ENCODE measurements at places on chromosomes 13 and 19.
A peak's percentile ranks its signal among the peaks of the same experiment; 100 is the strongest.

GRCh38 chr19:11944656-11945055 lies 19.7 kb downstream of the ZNF700 start:
- no peak for DNase-seq

GRCh38 chr13:77832339-77833100 lies 86.1 kb downstream of the EDNRB start:
- DNase-seq, result no peak

GRCh38 chr19:5991244-5991838 lies 13.4 kb upstream of the RANBP3 start:
- DNase-seq, result no peak

- DNase-seq, result peak; percentile 42
Measured at GRCh38 chr19:42092350-42092749, 16.4 kb downstream of the ZNF574 start.

- DNase-seq, result peak; percentile 39
Measured at GRCh38 chr19:48490981-48491792, 20.4 kb downstream of the LMTK3 start.

DNA sequence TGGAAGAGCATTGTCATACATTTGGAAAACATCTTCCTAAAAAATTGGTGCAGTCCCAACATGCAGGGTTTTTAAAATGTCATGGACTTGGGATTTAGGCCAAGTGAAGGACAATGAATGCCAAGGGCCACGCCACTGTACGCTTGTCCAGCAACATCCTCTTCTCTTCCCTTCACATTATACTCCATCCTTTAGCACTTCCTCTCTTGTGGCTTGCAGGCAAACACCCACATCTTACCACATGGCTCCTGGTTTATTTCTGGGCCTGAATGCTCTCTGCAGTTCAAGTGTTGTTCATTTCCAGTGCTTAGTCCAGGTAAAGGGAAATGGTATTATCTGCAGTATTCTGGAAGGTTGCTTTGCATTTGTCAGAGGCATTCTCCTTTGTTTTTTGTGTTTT lies 45.0 kb downstream of the CBY2 start:
- no peak for DNase-seq

DNA sequence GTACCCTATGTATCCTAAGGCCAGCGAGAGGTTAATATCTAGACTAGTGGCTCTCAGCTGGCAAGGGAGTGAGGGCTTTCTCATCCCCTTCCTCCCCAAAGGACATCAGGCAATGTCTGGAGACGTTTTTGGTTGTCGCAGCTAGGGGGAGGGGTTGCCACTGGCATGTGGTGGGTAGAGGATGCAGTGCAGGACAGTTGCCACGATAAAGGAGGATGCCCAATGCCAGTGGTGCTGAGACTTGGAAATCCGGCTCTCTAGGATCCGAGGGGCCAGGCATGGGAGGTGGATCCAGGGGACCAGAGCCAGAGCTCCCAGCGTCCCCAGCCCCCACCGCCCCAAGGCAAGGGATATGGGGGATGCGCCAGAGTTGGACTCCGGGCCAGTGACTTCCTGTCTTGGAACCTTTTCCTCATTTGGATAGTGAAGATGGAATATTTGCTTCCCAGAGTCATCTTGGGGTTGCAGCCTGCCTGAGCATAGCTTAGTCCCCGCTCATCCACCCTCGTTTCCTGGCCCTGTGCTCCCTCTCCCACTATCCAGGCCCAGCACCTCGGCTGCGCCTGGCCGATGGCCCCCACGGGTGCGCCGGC lies 4.9 kb downstream of the SSC5D start:
- no peak for DNase-seq

- DNase-seq, result no peak
Measured at GRCh38 chr13:29737061-29737460, 113.4 kb downstream of the UBL3 start.

DNA sequence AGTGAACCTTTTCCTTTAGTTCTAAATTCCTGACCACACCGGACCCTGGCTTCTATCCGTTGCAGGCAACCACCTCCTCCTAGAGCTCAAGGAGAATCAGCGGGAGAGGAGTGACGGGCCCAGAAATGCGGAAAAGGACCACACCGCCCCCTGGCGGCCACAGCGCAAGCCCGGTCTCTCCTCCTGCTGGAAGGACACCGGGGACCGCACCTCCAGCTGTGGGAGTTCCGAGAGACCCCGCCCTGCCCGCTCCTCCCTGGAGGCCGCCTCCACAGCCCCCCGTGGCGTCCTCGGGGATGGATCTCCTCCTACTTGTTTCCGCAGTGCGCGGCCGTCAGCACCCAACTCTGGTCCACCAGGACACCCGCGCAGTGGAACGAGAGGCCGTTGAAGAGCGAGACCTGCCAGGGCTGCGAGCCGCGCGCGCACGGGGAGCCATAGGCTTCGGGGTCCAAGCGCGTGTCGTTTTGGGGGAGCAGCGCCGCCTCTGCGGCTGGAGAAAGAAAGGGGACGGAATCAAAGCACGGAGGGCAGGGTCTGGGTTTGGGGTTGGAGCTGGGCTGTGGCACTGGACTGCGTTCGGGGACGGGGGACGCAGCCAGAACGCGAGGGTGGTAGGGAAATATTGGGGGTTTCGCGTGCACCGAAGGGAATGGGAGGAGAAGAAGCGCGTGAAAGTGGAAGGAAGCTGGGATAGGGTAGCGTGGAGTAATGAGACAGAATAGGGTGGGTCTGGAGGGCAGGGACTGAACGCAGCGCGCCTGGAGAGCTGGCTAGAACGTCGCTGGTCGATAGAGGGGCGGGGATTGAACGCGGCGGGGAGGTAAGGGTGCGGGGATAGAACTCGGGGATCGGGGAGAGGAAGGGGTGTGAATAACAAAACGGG lies 2.5 kb downstream of the KLK10 start:
- peak; percentile 57 for DNase-seq

DNA sequence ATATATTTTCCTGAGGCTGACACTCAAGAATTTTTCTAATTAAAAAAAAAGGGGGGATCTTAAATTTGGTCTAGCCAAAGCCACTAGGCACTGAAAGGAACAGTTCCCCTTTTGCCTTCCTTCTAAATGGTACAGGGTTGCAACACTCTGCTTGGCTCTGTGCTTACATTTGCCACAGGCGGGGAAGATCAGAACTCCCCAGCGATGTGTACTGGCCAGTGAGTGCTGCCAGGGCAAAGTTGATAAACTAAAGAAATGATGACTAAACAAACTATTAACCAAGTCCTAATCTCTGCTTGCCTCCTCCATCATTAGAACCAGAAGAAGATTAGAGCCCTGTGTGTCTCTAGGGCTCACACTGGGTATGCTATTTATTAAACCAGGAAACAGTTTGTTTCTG lies 75.3 kb upstream of the SCEL start:
- no peak for DNase-seq

DNA sequence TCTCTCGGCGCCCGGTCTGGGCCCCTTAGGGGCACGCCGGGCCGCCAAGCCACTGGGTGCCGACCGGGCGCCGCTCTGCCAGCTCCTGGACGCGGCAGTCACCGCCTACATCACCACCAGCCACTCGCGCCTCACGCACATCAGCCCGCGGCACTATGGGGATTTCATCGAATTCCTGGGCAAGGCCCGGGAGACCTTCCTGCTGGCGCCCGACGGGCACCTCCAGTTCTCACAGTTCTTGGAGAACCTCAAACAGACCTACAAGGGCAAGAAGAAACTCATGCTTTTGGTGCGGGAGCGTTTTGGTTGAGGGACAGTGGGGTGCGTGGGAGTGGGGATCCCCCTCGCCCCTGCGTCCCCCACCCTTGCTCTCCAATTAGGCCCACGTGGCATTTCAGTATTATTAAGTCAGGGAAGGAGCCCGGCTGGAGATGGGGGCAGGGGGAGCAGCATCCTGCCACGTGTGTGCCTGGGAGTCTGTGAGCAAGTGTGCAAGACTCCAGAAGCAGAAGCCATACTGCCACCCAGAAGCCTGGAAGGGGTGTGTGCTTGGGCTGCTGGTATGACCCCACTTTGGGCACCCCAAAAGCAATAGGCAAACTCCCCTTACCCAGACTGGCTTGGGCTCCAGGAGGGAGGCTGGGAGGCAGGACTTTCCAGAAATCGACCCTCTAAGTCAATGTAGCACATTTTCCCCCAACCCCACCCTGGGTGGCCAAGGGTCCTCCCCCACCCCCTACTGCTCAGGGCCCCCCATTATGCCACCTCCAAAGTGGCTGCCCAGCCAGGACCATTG lies 35.7 kb downstream of the ZSWIM4 start:
- DNase-seq, result no peak

DNA sequence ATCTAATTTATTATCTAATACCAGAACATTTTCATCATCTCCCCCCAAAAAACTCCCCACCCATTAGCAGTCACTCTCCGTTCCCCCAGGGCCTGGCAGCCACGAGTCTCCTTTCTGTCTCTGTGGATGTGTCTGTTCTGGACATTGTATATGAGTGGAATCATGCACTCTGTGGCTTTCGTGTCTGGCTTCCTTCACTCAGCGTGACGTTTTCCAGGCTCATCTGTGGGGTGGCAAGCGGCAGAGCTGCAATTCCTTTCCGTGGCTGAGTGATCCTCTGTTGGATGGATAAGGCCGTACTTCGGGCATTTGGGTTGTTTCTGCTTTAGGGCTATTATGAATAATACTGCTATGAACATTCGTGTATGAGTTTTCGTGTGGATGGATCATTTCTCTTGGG lies 3.1 kb downstream of the AP2S1 start:
- DNase-seq, result no peak

GRCh38 chr19:47765523-47766358 lies 12.8 kb upstream of the SELENOW start:
- DNase-seq, result peak; percentile 44

DNA sequence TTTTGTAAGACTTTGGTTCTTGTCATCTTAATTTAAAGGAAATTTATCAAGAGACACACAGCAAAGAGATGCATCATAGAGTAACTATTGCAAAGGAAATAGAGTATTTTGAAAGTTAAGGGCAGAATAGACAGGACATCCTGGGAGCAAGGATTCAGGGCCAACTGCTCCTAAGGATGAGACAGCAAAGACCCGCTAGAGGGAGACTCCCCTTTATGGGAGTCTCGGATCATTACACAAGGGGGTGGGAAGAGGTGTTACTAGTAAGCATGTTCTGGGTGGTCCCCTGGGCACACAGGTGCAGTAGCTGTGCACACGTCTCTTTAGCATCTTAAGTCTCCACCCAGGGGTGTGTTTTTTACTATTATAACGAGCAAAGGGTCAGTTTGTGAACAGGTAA lies 9.6 kb downstream of the ZSCAN5C start:
- DNase-seq, result no peak

GRCh38 chr13:79692846-79693245 lies 211.9 kb downstream of the NDFIP2 start:
- DNase-seq, result no peak

DNA sequence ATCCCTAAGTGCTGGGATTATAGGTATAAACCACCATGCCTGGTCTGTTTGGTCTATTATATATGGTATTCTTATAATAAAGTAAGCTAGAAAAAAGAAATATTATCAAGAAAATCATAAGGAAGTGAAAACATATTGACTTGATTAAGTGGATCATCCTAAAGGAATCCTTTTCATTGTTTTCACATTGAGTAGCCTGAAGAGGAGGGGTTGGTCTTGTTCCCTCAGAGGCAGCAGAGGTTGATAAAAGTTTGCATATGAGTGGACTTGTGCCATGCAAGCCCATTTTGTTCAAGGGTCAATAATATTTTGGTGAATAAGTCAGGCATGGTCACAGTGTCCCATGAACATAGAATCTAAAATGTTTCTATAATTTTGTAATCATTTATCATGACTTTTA lies 52.7 kb downstream of the ZNF627 start:
- no peak for DNase-seq

- peak; percentile 53 for DNase-seq
Measured at GRCh38 chr13:75876142-75877050, 240.3 kb downstream of the LMO7 start.

GRCh38 chr19:15197275-15197941 lies 3.4 kb downstream of the NOTCH3 start:
- DNase-seq, result no peak

- no peak for DNase-seq
Measured at GRCh38 chr13:108948251-108948671, 318.9 kb downstream of the MYO16 start.

DNA sequence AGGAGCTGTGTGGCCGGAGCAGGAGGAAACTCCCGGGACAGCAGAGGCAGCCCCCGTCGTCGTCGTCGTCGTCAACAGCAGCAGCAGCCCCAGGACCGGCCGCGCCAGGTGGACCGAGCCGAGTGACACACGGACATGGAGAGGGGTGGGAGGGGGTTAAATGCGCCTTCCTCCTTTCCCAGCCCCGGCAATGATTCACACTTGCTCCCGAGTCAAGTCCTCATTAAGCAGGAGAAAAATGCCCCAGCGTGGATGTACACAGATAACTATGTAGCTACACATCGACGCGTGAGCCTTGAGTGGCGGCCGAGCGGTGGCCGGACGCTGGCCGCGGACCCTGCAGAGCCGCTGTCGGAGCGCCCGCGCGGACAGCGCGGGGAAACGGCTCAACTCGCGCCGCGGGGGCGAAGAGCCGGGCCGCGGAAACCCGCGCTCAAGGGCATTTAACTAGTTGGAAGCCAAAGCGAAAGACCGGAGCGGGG lies 645 bp downstream of the UBL3 start:
- peak; percentile 33 for DNase-seq

- peak; percentile 35 for DNase-seq
Measured at GRCh38 chr13:98447881-98448641, 128.8 kb downstream of the STK24 start.

DNA sequence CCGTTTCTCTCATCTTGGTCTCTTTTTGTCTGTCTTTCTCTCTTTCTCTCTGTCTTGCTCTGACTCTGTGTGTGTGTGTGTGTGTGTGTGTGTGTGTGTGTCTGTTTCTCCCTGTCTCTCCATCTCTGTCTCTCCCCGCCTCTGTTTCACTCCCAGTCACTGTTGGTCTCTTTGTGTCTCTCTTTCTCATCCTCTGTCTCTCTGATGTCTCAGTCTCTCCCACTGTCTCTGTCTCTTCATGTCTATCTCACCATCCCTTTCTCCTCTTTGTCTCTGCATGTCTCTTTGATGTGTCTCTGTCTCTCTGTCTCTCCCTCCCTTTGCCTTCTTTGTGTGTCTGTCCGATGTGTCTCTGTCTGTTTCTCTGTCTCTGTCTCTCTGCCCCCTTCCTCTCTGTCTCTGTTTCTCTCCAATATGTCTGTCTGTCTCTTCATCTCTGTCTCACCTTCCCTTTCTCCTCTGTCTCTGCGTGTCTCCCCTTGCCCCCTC lies 2.5 kb downstream of the NFIC start:
- no peak for DNase-seq

DNA sequence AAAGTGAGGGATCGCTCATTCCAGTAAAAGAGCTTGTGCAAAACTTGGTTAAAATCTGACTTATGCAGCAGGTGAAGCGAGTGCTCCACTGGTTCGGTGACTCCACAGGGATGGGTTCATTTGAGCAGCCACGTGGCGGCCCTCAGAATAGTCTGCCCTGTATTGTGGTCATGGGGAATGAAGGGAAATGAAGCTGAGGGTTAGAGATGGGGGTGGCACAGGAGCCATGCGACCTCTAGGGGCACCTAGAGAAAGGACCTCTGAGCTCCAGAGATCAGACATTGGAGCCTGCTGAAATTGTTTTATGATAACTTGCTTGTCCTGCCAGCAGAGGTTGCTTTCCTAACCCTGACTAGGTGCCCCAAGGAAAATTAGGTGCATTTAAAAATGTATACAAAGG lies 26.6 kb downstream of the CBY2 start:
- no peak for DNase-seq
